DMS 273 treated with DMSO at 0.1 percent for 48 hours (cell line): ENCODE measurements at places on chromosomes 12 and 14.
A peak's percentile ranks its signal among the peaks of the same experiment; 100 is the strongest.

- no peak for DNase-seq
These were observed 98.1 kb upstream of the TMPO start for GRCh38 chr12:98417266-98417665.

DNA sequence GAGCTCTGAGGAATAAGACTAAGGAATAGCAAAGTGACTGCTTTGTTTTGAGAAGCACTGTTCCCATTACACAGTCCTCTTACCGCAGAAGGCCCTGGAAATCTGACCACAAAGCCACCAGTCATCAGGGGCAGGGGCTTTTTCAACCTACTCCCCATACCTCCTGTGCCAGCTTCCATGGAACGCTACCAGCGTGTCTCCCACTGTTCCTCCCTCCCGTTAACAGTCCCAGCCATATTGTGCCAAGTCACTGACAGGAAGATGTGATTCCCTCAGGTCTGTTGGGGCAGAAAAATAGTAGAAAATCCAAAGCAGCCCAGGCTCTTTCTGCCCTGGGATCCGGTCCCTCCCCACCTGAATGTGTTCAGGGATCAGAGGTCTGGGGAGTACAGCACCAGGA lies 46.6 kb upstream of the VPS33A start:
- no peak for DNase-seq

DNA sequence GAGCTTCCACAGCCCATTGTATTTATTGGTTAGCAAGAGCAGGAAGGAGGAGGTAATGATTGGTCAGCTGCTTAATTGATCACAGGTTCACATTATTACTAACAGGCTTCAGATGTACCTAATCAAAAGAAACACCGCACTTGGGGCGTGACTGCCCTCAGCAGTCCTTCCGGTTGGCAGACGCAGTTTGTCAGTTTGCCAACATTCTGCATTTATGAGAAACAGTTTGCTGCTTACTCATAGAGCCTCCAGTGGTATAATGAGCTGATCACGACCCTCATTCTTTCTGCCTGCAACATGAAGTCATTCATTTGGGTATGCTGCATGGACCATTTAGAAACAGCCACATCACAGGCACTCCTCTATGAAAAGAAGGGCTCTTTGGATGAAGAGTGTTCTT lies 42.5 kb upstream of the PPM1H start:
- no peak for DNase-seq

- DNase-seq, result no peak
These were observed 34.5 kb downstream of the PLCZ1 start for GRCh38 chr12:18703321-18703720.

DNA sequence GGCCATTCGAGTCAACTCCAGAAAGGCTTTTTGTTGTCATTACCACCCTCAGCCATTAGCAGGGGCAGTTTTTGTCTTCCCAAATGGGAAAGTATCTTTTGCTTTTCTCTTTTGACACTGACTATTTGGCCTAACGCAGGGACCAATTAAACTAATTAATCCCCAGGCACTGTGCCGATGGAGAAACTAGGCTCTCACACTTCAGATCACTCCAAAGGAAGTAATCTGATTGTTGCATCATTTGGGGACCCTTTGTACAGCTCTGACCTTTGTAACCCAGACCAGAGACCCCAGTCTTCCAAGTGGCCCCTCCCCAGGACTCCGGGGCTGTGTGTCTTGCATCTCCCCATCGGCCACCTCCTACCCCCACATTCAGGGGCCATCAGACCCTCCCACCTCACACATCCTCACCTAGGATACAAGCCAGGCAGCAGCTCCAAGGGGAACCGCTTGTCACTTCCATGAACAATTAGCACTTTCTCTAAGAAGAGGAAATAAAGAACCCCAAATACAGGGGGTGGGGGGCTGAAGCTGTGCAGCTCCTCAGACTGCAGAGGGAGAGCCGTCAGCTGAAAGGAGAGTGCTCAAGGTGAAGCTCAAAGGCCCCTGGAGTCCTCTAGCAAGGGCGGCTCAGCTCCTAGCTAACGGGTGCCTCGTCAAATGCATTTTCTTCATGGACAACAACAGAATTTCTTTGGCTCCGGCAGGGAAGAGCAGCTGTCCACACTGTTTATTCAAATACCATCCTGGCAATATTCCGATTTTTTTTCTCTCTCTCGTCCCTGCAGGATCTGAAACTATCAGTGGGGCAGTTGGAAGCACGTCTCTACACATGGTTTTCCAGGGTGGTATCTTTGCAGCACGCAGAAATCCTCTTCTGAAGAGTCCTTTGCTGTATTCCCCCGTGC lies 64.3 kb upstream of the DIO3 start:
- DNase-seq, result no peak

DNA sequence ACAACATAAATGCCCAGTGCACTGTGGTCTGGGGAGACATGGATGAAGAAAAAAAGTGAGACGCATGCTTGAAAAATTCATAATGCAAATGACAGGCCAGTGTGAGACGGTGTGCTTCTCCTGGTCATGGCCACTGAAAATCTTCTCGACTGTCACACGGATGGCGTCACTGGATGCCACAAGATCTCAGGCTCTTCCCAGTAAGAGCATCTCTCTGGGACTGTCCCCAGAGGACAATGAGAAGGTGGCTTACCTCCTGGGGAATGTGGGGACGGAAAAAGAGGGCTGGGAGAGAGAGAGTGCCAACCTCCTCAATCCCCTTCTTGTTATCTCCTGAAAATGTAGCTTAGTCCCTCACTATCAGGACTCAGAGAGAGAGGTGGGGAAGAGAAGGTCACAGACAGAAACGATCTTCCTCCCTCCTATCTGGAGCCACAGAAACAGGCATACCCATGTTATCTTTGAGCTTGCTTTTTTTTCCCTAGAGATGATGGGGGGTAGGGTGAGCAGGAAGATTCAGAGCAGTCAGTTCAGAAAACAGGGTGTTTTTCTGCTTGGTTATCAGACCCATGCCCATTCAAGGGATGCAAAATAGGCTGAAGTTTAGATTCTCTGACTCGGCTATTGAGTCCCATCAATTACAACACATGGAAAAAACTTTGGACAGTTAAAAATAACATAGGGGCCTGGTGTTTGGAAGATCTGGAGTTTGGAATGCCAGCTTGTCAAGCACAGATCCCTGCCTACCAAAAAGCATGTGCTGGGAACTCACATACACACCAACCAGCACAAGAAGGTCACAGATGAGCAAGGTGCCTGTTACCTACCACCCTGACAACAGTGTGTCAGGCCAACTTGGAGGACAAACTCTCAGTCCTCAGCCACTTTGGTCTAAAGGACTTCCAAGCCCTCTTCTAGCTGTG lies 24.2 kb downstream of the DPF3 start:
- DNase-seq, result no peak

GRCh38 chr12:100798286-100799160 lies 3.9 kb downstream of the ANO4 start:
- no peak for DNase-seq

DNA sequence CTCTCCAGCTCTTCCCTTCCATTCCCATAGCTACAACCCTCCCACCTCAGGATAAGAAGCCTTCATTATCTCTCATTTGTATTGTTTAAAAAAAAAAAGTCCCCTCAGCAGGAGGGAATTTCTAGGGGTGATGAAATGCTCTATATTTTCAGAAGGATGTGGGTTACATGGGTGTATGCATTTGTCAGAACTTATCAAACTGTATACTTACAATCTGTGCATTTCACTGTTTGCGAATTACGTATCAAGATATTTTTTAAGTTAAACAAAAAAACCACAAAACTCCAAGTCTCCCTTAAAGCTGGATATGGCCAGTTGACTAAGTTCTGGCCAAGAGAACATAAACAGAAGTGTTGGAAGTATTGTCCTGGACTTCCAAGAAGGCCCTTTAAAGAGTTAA lies 2.0 kb upstream of the FKBP11 start:
- DNase-seq, result no peak

- no peak for DNase-seq
These were observed 1.2 kb upstream of the LAG3 start for GRCh38 chr12:6771091-6771495.

- DNase-seq, result no peak
These were observed 38.5 kb upstream of the CD163 start for GRCh38 chr12:7542046-7542445.

DNA sequence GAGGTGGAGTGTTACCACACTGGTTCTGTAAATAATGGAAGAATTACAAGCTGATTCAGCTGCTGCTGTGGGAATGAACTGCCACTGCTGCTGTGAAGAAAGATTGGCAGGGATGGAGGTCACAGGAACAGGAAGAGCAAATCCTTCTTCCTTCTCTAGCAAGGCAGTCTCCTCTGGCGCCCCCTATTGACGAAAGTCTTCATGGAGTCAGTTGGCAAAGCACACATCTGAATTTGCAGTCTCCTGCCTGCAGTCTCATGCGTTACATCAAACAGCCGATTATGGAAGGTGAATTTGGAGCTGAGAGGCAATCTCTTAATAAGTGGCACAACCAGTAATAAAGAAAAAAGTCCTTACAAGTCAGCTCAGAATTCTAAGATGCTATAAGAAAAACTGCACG lies 106.0 kb upstream of the TMTC1 start:
- DNase-seq, result no peak

GRCh38 chr12:43921666-43922337 lies 85.9 kb downstream of the TMEM117 start:
- no peak for DNase-seq

DNA sequence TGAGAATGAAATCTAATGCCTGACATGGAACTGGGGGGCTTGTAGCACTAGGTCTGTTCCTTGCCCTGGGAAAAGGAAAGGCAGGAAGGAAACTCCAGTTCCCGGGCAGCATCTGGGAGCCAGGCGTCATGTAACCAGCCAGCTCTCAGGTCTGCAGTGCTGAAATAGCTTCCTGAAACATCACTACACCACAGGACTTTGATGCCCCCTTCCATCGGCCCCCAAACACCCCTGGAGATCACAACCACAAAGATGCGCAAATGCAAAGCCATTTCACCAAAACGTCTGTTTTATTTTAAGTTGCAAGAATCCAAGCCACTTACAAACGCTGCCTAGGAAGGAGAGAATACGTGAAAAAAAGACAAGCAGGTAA lies 40.9 kb downstream of the KCTD10 start:
- DNase-seq, result no peak

- no peak for DNase-seq
These were observed 40.3 kb downstream of the SLC38A2 start for GRCh38 chr12:46332260-46332659.

DNA sequence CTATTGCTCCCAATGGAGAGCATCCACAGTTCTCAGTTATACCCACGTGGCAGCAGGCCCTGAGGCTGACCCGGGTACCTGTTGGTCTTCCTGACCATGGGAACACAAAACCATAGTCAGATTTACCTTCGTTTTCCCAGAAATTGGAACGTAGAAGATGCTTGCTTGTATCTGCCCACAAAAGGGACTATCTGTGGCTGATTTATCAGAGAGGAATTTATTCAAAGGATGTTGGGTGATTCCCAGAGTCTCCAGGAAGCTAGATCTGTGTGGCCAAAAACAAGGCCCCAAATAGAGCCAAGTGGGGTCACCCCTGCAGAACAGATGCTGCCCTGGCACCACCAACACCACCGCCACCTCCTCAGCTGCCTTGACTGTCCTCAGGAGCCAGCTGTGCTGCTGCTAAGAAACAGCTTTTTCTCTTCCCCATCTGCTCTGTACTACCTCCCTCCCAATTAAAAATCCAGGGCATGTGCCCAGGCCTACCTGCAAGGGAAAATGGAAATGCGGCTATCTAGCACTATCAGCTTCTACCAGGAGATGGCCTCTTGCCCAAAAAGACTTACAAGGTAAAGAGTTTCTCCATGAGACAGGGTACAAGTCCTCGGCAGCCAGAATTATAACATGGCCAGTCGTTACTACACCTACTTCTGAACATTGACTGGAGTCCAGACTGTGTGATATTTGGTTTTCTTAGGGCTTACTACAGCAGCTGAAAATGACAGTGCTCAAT lies 128.6 kb upstream of the PLEKHG7 start:
- DNase-seq, result peak; percentile 43

DNA sequence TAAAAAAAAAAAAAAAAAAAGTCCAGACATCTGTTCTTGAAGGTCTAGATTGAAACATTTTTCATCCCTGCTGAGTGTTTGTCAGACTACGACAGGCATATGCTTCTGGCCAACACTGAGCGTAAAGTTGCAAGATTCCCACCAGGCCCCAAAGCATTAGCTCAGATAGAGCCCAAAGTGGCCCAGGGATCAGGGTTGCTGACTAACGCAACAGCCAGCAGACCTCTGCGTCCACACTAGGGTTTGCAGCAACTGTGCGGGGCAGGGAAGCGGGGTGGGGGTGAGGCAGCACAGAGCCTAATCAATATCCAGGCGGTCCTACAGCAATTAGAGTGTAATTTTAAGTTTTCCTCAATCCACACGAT lies 55.7 kb downstream of the SSH1 start:
- no peak for DNase-seq

DNA sequence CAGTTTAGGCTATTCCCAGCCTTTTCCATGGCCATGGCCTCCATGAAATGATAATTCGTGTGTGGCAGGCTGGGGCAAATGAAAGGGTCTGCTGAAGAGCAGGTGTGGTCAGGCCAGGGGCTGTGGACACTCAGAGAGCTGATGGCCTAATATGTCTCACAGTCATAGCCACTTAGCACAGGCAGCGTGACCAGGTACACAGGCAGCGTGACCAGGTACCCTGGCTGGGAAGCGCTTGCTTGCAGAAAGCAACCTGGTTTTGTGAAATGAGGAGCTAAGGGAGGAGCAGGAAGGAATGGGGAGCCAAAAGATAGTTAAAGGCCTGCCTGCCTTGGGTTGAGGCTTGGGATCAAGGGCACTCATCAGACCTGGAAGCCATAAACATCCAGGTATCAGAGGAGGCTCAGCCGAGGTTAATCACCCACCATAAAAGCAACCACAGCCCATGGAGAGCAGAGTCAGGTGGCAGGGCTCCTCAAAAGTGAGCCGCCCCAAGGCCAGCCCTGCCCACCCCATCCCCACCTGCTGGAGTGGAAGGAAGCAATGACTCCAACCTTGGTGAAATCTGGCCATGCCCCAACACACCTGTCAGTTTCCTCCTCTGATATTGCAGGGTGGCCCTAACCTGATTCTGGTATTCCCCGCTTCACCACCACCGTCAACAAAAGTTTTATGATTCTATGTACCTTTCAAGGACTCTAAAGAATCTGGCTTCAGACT lies 8.0 kb upstream of the KRT8 start:
- no peak for DNase-seq

DNA sequence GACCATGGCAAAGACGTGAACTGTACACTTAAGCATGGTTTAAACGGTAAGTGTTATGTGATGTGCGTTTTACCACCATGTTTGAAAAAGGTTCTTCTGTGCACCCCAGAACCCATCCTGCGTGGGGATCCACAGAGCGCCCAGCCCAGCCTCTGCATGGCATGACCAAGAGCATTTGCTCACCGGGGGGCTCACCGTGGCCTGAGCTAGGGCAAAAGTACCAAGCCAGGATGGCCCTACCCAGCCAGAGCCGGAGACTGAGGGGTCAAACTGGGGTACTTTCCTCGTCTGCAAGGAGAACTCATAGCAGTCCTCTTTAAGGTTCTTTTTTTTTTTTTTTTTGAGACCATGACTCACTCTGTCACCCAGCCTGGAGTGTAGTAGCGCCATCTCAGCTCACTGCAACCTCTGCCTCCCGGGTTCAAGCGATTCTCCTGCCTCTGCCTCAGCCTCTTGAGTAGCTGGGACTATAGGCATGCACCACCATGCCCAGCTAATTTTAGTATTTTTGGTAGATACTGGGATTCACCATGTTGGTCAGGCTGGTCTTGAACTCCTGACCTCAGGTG lies 16.4 kb upstream of the ANKRD9 start:
- DNase-seq, result no peak

GRCh38 chr12:76014007-76014406 lies 17.6 kb downstream of the PHLDA1 start:
- DNase-seq, result no peak
